ENCODE measurements at places on chromosomes 3 and 15.

DNA sequence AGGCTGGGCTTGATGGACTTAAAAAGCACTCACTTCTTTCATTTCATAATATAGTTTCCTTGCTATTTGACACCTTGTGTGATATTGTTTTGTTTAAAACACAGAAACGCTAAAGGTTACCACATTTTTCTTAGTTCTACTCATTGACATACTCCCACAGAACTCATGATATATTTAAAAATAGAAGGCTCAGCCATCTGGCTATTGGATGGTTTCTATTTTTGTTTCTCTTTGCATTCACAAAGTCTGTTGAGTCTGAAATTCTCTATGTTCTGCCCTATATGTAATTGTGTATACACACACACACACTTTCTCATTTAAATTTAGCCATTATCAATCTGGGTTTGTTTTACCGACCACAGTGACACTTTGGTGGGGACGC lies 128.2 kb downstream of the SOX2 start:
- DNase-seq = no peak

- DNase-seq = peak; percentile 21
Observed at GRCh38 chr3:11060500-11061251, 68.1 kb downstream of the SLC6A1 start.

DNA sequence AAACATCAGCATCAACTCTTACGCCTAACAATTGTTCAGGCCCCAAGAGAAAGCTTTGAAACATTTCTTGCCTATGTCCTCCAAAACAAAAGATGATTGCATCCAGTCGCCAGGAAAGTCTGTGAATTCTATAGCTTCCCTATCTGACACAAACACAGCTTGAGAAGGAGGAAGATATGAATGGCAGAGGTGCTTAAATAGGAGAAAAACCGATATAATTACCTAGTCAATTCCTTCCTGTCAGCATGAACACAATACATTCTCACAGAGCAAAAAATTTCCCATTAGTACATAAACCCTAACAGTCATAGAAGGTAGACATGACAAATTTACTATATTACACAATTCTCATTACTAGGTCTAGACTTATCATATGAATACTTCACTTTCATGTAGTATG lies 326.5 kb downstream of the CGGBP1 start:
- DNase-seq = no peak

DNA sequence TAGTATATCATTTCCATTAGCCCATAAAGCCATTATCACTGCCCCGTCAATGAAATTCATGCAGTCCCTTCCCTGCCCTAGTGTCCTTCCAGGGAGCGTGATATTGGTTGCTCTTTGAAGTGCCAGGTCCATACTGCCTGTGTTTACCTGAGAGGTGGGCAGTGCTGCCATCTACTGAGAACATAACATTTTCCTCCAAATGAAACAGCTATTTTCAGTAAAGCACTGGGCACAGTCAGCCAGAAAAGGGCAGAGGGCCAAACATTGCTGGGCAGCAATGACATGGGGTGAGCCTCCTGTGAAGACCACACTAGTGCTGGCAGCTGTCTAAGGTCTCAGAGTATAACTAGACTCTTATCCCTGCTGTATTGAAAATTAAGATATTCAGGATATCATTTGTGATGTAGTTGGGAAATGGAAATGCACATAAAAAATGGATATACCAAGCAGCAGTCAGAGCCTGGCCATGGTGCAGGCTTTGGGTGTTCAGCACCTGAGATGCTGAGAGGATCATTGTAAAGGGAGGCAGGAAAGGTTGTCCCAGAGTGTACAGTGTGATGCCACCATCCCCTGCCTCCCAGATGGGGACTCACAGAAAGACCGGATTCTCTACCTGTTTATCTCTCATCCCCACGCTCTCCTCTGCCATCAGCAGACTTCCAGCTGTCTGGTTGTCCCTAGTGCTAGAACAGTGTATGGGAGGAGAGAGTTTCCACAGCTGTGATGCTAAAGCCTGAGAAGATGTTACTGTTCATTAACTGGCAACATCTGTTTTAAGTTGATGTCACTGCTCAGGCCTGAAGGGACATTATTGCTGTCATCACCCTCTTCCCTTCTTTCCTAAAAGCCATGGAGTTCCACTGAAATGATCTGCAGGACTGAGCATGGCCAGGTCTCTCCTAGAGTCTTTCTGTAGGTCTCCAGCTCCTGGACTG lies 108.8 kb downstream of the ARNT2 start:
- DNase-seq = no peak

- DNase-seq = no peak
Observed at GRCh38 chr3:188918093-188918492, 253.7 kb upstream of the TPRG1 start.

DNA sequence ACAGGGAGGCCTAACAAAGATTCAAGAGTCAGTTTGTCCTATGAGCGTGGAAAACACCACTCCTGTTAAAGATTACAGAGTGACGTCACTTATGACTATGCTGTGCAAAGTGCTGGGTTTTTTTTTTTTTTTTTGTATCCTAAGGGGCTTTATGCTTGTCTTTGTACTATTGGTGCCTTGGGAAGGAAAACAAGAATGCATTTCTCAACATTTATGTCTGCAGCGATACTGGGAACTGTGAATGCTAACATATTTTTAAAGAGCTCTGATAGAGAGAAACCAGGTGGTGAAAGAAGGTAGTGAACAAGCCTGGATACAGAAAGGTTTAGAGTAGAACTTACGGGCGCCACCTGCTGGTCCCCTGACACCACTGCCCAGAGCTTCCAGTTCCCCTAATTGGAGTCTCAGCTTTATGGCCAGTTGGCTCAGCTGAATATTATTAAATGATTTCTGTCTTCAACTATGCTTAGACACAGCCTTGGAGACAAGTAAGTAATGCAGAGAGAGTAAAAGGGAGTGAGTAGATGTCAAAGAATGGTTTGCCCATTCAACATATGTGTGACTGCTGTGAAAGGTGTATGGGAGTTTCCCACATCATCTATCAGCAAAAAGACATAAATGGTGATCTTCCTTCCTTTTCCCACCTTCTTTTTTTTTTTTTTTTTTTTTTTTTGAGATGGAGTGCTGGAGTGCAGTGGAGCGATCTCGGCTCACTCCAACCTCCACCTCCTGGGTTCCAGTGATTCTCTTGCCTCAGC lies 807.9 kb upstream of the CFAP20DC start:
- peak; percentile 74 for DNase-seq

DNA sequence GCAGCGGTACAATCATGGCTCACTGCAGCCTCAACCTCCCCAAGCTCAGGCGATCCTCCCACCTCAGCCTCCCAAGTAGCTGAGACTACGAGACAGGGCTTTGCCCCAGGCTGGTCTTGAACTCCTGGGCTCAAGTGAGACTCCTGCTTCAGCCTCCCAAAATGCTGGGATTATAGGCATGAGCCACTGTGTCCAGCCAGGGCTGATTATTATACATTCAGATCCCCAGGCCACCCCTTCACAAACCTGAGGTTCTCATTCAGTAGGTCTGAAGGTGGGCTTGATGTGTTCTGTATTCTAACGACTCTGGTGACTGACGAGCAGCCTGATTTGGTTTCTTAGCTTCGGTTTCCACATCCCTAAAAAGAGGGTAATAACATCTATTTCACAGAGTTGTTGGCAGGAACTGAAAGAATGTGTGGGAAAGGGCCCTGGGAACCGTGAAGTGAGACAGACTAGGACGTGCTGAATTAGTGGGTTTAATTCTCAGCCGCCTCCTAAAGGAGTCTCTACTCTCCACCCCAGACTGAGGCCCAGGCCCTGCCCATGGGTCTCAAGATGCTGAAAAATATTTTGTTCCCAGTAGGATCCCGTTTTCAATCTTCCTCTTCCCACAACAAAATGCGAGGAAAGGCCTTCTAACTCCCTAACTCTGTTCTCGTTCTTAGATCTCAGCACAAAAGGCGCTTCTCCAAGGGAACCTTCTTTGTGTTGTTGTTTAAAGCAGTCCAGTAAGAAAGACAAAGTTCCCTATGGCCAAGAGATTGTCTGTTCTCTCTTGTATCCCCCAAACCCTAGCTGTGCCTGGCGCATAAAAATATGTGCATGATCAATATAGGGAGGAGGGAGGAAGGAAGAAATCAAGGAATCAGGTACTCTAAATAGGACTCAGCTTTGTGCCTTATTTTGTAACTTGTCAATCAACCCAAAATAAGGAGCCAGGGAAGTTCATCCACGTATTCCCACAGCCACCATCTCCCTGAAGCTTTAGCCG lies 210.0 kb upstream of the TOPAZ1 start:
- DNase-seq = no peak

DNA sequence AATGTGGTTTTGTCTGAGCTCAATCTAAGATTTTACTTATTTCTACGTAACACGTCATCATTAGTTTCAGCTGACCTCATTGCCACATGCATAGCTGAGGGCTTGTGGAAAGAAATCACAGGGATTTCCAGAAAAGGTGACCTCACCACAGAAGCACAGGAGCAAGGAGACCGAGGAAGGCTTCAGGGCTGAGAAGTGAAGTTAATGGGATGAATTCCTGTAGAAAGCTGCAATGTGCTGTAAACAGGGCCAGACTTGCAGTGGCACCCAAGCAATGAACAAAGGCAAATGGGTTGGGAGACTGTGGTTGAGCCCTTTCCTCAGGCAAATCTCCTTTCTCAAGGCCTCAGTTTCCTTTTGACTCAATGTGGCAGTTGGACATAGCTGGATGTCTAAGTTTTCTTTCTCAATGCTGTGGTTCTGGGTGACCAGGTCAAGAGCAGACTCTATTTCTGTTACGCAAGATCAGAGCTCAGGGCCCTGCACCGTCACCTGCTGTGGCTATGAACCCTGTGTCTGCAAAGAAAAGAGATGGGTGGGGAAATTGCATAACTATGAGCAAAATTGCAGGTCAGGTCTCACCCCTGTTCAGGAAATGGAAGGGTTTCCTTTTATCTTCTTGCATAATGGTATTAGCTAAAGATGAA lies 252.2 kb upstream of the TBL1XR1 start:
- DNase-seq = peak; percentile 37

GRCh38 chr3:126571078-126571477 lies 12.3 kb upstream of the C3orf22 start:
- no peak for DNase-seq

- DNase-seq = no peak
Observed at GRCh38 chr3:126058666-126059065, 25.3 kb downstream of the SLC41A3 start.

DNA sequence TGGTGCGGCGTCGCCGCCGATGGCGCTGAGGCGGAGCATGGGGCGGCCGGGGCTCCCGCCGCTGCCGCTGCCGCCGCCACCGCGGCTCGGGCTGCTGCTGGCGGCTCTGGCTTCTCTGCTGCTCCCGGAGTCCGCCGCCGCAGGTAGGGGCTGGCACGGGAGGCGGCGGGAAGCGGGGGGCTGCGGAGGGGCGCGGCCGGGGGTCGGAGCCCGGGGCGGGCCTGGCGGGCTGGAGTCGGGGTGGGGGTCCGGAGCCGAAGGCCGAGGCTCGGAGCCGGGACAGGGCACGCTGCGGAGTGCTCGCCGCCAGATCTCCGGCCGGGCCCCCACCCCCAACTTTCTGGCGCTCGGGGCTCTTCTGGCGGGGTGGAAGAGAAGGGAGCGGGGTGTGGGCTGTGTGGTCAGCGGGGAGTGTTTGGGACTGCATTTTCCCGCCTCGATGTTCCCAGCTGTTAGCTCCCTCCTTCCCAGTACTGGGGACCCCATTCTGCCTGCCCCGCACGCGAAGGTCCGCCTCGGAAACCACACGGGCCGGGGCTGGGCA lies 299 bp downstream of the TYRO3 start:
- no peak for DNase-seq

DNA sequence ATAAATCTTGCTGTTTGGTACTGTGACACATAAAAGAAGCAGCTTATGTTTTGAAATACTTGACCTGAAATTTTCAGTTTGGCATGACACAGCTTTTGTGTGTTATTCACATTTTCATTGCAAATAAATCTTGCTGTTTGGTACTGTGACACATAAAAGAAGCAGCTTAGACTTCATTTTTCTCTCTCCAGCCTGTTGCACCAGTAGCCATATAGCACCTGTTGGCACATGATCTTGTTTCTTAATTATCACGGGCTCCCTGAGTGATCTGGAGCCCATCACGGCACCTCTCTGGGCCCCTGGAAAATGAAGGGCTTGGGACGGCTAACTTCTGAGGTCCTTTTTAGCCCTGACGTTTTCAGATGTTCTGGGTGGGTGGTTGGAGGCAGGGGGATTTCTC lies 77.4 kb upstream of the SLCO3A1 start:
- DNase-seq = no peak

DNA sequence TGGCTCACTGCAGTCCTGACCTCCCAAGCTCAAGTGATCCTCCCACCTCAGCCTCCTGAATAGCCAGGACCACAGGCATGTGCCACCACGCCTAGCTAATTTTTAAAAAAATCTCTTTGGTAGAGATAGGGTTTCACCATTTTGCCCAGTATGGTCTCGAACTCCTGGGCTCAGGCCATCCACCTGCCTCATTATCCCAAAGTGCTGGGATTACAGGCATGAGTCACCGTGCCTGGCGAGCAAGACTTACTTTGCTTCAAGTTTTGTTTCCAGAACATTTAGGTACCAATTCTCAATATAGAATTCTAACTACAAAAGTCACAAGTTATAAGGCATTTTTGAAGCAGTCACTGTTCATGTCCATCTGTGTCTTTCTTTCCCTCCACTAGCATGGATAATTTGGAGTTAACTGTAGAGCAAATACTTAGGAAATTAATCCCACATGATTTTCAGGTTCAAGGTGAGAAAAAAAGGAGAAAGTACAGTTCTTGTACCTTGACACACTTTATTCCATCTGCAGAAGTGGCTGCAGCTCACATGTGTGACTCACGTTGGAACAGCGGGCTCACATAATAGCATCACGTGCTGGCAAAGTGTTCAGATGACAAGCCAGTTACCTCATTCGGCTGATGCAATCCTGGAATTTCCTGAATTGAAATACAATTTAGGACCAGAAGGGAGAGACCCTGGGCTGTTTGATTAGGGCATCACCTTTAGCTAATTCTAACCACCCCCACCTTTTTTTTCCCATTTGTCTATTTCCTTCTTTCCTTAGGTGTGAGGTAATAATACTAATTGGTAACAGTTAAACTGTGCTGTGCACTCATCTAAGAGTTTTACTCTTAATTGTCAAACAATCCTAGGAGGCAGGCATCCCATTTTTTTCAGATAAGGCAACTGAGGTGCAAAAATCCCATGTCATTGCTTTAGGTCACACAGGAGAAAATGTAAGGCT lies 46.9 kb upstream of the NEDD4 start:
- DNase-seq = no peak

- DNase-seq = no peak
Observed at GRCh38 chr3:135310317-135310716, 515.3 kb downstream of the EPHB1 start.

- no peak for DNase-seq
Observed at GRCh38 chr3:120059081-120059864, 35.0 kb downstream of the GSK3B start.

- no peak for DNase-seq
Observed at GRCh38 chr3:172201136-172201869, 161.9 kb downstream of the FNDC3B start.

- no peak for DNase-seq
Observed at GRCh38 chr3:181383201-181383600, 328.5 kb upstream of the SOX2 start.

DNA sequence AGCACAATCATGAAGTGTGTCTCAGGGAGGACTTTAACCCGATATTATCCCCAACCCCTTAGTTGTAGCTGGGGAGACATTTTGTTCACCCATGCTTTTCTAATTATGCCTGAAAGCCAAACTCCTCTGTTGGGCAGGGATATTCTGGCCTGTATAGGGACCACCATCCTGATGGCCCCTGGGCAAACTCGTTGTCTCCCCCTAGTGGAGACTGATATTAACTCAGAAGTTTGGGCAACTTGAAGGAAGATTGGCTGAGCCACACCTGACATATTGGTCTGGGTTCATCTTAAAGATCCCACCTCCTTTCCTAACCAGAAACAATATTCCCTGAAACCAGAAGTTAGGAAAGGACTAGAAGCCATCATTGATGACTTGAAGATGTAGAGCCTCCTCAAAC lies 42.3 kb downstream of the TM4SF18 start:
- peak; percentile 28 for DNase-seq
